ENCODE measurements at places on chromosomes 13 and 19.

DNA sequence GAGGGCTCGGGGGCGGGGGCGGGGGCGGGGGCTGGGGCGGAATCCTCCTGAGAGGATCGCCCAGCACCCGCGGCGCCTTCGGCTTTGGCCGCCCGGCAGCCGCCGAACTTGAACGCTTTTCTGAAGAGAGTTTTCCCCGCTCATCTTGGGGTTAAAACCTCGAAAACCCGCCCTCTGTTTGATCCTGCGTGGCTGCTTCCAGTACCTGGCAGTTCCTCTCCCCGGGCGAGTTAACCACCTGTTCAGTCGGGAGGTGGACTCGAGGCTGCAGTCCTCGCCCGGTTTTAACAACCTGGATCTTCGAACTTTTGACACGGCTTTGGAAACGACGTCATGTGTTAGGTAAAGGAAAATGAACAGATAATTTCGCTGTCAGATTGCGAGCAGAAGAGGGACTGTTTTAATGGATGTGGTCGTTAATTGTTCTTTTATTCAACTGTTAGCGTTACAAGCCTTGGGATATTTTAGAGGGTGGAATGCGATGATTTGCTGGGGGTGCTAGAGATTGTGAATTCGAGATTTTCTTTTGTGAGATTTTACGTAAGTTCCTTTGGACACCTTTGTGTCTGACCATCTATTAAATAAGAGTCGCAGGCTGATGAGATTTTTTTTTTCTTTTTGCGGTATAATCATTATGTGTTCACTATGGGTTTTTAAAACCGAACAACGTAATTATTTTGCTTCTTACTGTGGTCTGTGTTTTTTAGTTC is 1.0 kb downstream of the FNDC3A start:
- peak; percentile 15 for ATAC-seq

GRCh38 chr19:5156231-5156986 is 184.2 kb downstream of the PTPRS start:
- ATAC-seq, result no peak

DNA sequence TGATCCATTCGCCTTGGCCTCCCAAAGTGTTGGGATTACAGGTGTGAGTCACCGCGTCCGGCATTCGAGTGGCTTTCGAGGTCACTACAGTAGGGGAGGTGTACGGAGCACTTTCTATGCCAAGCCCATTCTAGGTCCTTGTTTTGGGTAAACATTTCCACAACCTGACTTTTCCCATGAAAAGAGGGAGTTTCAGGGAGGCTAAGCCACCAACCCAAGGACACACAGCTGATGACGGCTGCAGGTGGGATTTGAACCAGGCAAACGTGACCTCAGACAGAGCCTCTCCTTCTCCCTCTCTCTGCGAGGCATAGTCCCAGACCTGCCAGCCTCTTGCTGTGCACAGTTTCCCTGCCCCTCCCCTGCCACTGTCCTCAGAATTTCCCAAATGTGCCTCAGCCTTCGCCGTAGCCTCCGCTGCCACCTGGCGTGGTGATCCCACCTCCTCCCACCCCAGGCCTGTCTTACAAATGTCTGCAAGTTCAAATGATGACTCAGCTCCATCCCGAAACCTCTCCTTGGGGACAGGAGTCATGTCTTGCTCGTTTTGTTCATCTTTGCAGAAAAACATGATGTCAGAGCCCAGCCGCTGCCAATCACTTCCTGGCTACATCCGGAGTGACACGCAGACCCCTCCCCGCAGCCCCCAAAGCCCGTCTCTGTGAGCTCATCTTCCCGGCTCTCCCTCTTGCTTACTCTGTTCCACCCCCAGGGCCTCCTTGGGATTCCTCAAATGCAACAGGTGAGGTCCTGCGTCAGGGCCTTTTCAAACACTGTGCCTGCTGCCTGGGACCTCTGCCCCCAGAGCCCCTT is 6.6 kb upstream of the GADD45B start:
- peak; percentile 95 for ATAC-seq

GRCh38 chr13:78816592-78816991 is 157.6 kb upstream of the OBI1 start:
- no peak for ATAC-seq

DNA sequence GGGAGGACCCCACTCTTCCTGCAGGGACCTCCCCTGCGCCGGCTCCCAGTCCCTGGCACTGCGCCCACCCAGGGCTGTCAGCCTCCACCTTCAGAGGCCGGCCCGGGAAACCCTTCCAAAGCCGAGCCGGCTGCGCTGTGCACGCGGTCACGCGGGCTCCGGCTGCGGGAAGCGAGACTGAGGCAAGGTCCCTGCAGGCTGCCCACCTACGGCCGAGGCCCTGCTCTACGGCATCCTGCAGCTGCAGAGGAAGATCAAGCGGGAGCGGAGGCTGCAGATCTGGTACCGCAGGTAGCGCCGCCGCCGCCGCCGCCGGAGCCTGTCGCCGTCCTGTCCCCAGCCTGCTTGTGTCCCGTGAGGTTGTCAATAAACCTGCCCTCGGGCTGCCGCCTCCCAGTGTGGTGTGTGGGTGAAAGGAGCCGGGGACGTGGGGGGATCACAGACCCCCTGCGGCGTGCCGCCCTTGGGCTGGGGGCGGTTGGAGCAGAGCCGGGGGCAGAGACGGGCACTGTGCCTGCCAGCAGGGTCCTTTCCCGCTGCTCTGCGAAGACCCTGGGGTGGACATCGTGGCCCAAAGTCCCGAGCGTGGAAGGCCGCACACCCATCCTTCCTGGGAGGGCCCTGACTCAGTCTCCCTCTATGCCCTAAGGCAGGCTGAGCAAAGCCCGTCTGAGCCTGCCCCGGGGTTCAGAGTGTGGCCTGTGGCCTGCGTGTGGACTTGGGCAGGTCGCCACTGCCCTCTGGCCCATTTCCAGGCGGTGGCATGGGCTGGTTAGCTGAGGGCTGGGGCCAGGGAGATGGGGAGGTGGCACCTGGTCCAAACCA is 5.9 kb downstream of the GAMT start:
- no peak for ATAC-seq

GRCh38 chr13:100535426-100536135 is 53.0 kb downstream of the GGACT start:
- ATAC-seq, result no peak

DNA sequence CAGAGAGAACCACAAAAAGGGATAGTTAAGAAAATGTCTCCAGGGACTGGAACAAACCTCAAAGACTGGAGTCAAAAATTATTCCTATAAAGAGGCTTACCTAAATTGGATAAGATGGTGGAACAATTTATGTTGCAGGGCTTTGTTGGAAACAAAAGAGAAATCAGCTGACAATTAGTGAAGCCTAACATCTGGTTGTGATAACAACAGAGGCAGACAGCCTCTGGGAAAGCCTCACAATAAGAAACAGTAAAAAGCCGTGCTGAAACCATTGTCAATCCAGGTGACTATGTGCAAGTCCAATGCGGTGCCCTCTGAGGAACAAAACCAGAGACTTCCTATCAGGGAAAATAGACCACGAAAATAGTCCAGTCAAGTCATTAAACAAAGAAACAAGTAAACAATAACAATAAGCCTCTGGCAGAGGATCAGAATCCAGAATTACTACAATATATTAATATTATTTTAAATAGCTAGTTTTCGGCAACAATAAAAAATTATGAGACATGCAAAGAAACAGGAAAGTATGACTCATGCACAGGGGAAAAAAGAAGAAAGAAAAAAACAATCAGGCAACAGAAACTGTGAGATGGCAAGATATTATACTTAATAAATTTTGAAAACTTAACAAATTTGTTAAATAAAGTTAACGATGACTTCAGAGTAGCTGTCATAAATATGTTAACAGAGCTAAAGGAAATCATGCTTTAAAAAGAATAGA is 99.7 kb upstream of the RXFP2 start:
- no peak for ATAC-seq

- no peak for ATAC-seq
Measured at GRCh38 chr13:105825071-105825470, 710.4 kb downstream of the EFNB2 start.
